Activated CD4-positive, CD25-positive, alpha-beta regulatory T cell treated with anti-CD3 and anti-CD28 coated beads, Interleukin-2, amount 50 U/mL, for 16 hours (primary cell): ENCODE measurements at places on chromosomes 1 and 21.

GRCh38 chr1:8962812-8963530 is 17.3 kb downstream of the CA6 start:
- DNase-seq, result peak; percentile 11

- DNase-seq, result no peak
These were observed 415.2 kb upstream of the DAB1 start for GRCh38 chr1:57839067-57839466.

GRCh38 chr1:214683621-214684020 is 80.6 kb downstream of the CENPF start:
- no peak for DNase-seq

DNA sequence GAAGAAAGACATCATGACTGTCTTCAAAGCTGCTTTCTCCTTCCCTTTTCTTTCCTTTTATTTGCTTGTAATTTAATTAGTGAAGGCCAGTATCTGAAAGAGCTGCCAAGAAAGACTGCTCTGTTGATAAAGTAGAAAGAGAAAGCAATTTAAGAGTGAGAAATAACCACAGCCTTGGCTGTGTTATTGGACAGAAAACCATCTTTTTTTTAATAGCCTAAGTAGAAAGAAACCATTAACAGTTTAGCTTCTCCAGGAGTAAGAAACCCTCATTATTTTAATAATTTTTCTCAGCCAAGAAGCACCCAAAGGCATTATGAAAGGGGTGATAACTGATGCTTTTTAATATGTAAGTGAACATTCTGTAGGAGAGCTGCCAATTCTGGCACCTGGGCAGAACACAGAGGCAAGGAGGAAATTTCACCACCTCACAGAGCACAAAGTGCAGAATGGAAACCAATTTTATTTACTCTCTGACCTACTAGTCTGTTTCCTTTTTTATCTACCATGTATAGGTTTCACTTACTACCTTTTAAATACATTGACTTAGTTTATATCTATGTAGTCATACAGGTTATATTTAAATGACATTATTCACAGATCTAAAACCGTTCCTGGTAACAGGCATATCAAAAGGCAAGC is 703.2 kb downstream of the MRPL39 start:
- DNase-seq, result no peak

- no peak for DNase-seq
These were observed 25.5 kb downstream of the PCSK9 start for GRCh38 chr1:55064861-55065263.
